NCI-H526 treated with DMSO at 0.1 percent for 48 hours (cell line): ENCODE measurements at places on chromosomes 16 and 17.

- peak; percentile 57 for DNase-seq
These were observed 9.0 kb downstream of the CUEDC1 start for GRCh38 chr17:57945996-57946797.

DNA sequence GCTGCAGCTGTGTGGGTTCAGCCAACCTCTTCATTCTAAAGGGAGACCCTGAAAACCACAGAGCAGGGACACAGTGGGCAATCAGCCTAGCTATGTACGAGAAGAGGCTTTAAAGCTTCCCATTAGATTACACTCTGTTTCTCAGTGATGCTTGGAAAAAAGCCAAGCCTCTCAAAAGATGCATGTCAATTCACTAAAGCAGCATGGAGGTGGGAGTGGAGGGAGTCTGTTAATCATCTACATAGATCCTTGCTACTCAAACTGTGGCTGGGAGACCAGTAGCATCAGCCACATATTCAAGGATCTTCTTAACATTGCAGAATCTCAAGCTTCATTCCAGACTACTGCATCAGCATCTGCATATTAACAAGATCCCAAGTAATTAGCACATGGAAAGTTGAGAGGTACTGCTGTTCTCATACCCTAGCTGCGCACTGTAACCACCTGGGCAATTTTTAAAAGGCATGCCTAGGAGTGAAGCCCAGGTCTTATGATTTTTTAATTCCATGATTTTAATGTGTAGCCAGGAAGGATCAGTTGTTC is 305.9 kb downstream of the PMP22 start:
- DNase-seq = no peak

DNA sequence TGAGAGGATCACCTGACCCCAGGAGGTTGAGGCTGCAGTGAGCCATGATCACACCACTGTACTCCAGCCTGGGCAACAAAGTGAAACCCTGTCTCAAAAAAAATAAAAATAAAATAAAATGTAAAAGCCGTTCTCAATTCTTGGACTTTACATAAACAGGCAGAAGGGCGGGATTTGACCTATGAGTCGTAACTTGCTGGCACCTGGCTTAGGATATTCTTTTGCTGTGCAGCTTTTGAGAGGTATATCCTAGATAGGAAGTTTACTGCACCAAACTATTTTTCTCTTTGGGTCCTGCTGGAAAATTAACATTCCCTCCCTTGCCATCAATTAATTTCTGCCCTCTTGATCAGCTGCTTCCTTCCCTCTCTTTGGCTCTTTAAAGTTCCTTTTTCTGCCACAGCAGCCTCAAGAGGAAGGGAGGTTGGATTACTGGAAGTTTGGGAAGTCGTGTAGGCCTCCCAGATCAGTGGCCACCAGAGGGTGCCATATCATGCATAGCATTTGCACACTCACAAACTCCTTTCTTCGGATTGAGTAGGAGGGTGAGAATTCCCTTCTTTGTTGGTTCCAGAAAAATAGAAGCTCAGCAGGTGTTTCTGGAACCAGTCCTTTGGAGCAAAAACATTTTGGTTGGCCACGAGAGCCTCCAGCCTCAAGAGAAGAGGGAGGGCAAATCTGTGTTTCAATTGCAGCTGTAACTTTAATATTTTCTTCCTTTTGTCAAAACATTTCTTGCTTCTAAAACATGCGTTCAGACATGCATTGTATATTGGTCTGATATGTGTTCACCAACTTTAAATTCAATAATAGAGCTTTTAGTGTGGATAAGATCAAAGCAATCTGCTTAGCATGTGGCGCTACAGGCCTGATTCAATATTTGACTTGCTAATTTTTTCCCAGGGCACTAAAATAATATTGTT is 147.3 kb downstream of the CCDC182 start:
- DNase-seq = peak; percentile 90

- DNase-seq = no peak
These were observed 14.3 kb downstream of the HBQ1 start for GRCh38 chr16:194516-194915.

DNA sequence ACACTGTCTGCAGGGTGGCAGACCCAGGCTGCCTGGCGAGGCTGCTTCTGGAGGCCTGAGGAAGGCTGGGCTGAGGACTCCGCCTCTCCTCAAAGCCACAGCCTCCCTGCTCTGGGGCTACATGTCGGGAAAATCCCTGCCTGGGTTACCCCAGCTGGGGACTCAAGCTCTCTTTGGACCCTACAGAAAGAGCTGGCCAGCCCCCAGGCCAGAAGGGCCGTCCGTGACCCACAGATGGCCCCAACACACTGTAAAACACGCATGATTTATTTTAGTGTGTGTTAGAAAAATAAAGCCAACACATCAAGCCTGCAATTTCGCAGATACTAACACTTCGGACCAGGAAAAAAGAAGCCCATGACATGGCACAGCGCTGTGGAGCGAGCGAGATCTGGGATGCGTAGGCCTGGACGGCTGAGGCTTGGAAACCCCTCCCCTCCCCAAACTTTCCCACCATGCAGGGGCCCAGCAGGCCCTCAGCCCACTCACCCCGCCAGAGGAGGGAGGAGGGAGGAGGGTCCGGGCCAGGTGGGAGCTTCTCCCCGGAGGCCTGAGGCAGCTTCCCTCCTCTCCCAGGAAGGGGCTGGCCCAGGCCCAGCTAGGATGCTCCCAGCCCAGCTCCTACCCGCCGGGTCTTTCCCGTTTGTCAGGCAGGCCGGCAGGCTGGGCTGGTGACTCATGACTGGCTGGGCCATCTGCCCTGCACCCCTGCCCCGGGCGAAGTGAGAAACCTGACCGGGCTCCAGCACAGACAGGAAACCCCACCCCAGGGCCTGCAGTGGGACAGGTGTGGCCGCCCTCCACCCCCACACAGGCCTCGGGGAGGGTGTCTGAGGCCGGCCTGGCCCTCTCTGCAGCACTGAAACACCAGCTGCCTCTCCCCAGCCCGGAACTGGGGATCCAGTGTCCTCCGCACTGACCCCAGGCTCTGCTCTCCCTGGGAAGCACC is 34.1 kb upstream of the SLC38A10 start:
- peak; percentile 56 for DNase-seq

DNA sequence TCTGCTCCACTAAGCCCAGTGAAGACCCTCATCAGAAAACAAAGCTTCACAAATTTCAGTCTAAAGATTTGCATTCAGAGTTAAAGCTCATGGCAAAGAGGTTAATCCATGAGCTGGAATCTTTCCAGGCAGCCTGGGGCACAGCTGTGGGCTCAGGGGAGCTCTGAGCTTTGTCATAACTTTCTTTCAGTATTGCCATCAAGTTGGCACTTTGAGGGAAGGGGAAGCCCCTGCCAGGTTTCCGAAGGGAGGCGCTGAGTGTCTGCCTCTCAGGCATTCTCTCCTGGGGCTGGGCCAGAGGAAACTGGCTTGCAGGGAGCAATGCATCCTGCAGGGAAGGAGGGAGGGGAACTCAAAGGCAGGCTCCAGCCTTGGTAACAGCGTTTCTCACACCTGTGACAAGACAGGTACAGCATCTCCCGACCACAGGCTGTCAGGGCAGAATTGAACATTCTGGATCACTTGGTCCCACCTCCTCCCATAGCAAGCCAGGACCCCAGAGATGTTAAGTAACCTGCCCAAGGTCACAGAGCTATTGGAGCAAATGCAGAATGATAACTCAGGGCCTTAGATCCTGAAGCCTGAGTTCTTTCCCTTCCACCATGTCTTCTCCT is 3.9 kb downstream of the LPO start:
- DNase-seq = no peak

DNA sequence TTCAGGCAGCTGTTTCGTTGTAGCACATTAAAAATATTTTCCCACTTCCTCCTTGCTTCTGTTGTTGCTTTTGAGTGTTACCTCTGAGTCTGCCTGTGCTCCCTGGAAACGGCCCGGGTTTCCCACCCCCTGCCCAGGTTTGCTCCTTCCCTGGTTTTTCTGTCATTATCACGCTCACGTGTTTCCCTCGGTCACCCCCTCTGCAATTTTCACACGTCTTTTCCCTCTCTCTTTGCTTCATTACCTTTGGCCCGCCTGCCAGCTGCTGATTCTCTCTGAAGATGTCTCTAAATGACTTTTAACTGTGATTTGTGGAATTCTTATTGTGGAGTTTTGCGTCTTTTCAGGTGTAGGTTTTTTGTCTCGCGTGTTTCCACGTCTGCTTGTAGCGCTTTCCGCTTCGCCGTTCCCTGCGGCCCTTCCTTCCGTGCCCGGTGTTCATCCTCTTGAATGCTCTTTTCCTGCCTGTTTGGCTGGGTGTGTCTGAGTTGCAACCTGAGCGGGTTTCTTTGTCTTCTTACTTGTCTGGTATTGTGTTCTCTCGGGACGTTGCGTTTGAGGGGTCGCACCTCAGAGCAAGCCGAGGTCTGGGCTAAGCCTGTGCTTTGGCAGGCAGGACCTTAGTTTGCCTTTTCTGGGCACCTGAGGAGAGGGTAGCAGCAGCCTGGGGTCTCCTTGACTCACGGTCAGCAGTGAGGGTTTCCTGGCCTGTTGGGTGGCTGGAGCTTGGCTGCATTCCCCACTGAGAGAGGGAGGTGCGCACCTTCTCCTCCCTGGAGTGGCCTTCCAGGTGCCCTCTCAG is 96.3 kb upstream of the ZNF750 start:
- no peak for DNase-seq

GRCh38 chr16:8859913-8860881 is 8.6 kb downstream of the CARHSP1 start:
- DNase-seq = no peak

DNA sequence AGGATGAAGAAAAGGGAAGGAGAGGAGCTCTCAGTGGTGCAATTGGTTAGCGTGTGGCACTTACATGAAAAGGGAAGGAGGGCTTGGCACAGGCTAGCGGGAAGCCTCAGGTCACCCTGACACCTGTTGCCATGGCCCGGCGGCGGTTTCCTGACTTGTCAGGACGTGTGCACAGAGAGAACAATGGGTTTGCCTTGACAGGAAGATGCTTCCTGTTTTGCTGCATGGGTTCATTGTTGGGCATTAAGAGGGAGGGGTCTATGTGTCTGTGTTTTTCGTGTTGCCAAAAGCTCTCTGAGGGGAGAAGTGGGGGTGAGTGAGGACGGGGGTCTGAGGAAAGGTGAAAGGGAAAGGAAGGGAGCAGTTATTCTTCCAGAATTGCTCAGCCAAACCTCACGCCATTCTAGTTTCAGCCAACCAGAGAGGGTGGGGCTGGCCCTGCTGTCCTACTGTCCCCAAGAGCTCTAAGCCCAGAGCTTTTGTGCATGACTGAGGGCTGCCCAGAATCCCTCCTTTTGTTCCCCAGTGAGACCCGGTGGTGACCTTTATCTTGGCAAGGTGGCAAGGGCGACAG is 17.1 kb upstream of the CCR7 start:
- DNase-seq = no peak

- DNase-seq = no peak
These were observed 62.0 kb upstream of the TEKT3 start for GRCh38 chr17:15403276-15403939.

- DNase-seq = no peak
These were observed 31.5 kb downstream of the ABCC12 start for GRCh38 chr16:48124266-48124665.

DNA sequence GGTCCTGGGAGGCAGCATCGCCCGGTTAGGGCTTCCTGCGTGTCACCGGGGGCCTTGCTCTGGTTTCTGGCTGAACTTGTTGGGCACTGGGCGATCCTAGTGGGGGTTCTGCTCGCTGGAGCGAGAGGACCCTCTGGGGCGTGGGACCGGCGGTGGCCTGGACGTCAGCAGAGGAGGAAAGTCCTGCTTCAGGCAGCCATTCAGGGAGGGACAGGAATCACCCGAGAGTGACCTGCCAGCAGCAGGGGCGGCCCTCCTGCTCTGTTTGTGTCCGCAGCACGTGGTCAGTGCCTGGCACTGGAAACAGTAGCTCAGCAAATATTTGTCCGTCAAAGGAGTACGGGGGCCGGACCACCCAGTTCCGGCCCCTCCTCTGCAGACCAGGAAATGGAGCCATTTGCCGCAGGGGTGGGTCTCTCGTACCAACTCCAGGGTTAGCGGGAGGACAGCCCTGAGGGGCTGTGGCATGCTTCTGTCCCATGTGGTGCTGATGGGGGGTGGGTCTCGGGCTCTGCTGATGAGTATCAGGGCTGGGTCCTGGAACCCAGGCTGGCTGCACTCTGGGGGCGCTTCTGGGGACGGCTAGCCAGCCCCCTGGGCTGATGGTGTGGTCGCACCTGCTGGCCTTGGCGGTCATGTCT is 48.3 kb downstream of the BAIAP2 start:
- DNase-seq = no peak

GRCh38 chr17:77466596-77467223 is 325.9 kb downstream of the SEC14L1 start:
- no peak for DNase-seq

GRCh38 chr17:50312308-50312707 is 33.6 kb upstream of the XYLT2 start:
- DNase-seq = no peak

- DNase-seq = peak; percentile 96
These were observed 39.3 kb upstream of the TOB1 start for GRCh38 chr17:50905460-50905803.

DNA sequence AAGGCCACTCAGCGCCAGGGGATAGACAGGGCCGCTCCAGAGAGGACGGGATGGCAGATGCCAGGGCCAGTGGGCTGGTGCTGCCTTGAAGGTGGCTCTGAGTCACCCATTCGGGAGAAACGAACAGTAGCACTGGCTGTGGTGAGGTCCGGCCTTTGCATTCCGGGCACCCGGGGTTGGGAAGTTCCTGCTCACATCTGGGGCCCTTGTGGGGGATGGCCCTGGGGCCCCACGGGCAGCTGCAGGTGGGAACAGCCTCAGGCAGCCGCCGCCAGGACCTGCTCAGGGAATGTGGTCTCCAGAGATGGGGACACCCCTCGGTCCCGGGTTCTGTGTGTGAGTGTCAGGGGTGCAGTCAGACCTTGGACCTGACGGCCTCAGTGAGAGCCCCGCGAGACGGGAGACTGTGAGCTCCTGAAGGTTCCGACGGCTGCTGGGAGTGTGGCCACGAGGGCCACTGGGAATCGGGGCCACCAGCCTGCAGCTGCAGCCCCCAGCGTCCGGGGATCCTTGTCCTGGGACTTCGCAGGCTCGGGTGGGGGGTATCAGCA is 1.4 kb downstream of the CBFA2T3 start:
- DNase-seq = no peak

GRCh38 chr17:43667947-43668348 is 6.2 kb upstream of the MEOX1 start:
- DNase-seq = no peak

- no peak for DNase-seq
These were observed 480.4 kb downstream of the CDH8 start for GRCh38 chr16:61555718-61556441.

DNA sequence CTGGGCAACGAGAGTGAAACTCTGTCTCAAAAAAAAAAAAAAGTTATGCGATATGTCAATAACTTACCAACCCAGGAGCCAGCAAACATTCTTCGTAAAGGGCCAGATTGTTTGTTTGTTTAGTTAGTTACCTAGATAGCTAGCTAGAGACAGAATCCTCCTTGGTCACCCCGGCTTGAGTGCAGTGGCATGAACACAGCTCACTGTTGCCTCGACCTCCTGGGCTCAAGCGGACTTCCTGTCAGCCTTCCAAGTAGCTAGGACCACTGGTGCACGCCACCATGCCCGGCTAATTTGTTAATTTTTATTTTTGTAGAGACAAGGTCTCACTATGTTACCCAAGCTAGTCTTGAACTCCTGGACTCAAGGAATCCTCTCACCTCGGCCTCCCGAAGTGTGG is 113.0 kb downstream of the LITAF start:
- DNase-seq = no peak

GRCh38 chr16:64351121-64351520 is 770.7 kb downstream of the CDH11 start:
- no peak for DNase-seq
